ENCODE measurements at places on chromosomes 11 and 22.

- no peak for DNase-seq
Measured at GRCh38 chr11:131653260-131653659, 282.8 kb downstream of the NTM start.

DNA sequence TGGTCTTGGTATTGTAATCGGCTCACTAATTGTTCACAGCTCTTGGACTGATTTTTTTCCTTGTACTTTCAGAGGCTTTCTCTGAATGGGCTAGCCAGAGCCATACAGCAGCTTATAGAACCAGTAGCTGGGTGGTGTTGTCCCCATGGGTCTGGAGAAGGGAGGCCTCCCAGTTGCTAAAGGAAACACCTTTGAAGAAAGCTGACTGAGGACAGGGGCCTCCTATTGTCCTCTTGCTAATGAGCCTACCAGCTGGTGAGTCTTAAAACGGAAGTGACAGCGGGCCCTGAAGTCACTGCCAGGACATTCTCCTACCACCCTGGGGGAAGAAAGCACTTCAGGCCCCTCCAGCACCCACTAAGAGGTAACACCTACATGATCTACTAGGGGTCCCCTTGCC lies 9.9 kb downstream of the FADS3 start:
- DNase-seq = no peak

DNA sequence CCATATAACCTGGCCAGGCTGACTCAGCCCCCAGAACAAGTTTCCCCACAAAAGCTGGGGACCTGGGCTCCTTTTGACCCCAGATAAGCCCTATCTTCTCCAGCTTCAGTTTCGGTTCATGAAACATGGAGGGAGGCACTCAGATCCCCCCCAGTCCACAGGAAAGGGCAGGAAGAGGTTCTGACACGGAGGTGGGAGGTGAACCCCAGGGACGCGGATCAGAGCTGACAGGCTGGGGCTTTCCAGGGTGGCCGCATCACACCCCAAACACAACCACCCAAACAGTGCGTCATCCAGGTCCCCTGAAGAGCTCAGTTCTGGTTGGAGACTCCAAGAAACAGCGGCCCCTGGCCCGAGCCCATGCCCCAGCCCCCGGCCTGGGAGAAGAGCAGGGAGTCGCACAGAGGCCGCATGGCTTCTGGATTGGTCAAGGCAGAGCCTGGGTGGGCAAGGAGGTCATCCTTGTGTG lies 44.3 kb upstream of the A4GALT start:
- DNase-seq = no peak

DNA sequence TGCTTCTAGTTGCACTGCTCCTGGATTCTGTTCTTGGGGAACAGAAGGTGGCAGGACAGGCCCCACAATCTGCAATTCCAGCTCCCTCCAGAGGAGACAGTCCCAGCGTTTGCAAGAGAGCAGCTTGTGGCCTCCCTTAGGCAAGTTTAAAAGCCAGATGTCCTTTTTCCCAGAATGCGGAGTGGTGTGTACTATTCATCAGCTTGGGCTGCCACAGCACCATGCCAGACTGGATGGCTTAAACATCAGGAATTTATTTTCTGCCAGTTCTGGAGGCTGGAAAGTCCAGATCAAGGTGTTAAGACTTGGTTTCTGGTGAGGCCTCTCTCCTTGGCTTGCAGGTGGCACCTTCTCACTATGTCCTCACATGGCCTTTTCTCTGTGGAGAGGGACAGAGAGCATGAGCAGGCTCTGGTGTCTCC lies 11.7 kb downstream of the MIAT start:
- DNase-seq = no peak
